ENCODE measurements at places on chromosomes 4 and X.

DNA sequence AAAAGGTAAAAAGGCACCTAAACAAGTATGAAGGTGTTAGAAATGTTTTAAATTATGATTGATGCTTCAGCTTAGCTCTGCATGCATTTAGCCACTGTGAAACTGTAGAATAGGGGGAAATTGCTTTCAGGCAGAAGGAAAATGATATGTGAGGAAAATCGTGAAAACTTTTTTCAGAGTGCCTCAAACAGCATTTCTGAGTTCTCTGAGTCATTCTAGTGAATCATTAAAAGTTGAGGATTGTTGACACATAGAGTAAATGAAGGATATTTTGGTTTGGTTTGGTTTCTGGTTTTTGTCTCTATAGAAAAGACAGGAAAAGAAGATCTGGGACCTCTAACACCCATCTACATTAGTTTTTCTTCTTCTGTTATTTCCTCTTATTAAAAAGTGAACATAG is 332.5 kb upstream of the TRAM1L1 start:
- no peak for DNase-seq

DNA sequence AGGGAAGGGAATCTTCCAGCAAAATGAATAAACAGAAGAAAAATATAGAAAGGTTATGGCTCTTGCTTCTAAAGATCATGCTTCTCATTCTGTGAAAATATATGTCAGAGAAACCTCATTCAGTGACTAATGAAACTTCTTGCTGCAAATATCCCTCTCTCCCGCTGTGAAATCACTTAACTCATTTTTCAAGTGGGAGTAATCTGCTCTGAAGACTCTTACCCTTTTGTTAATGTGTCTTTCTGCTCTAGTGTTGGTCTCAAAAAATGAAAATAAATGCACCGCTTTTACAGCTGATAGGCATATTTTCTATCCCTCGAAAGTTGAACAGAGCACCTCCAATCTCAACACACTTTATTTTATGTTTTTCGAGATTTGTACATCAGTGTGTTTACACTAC is 252.3 kb downstream of the NLGN4X start:
- DNase-seq: no peak

DNA sequence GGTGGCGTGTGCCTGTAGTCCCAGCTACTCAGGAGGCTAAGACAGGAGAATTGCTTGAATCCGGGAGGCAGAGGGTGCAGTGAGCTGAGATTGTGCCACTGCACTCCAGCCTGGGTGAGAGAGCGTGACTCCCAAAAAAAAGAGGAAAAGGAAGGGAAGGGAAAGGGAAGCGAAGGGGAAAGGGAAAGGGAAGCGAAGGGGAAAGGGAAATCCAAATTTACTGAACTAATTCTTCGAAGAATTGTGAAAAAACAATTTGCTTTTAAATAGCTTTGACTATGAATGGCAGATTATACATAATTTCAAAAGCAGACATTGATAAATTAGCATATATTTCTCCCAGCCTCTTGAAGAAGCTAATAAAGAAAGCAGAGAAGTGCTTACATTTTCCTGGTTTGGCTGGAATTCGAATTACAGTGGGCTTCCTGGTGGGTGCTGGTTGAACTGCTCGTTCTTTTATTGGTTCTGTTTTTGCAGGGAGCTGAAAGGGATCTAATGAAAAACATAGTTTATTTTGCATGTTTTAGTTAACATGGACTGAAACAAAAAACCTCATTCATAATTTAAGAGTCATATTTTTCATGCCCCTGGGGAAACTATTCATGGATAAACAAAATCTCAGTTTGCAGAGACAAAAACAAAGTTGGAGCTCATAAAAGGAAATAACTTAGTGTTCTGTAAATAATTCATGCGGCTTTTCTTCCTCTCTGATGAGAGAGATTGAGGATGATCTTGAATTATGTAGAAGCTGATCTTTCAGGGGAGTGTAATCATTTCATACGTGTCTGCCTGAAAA is 66.0 kb downstream of the RPS3A start:
- no peak for DNase-seq

DNA sequence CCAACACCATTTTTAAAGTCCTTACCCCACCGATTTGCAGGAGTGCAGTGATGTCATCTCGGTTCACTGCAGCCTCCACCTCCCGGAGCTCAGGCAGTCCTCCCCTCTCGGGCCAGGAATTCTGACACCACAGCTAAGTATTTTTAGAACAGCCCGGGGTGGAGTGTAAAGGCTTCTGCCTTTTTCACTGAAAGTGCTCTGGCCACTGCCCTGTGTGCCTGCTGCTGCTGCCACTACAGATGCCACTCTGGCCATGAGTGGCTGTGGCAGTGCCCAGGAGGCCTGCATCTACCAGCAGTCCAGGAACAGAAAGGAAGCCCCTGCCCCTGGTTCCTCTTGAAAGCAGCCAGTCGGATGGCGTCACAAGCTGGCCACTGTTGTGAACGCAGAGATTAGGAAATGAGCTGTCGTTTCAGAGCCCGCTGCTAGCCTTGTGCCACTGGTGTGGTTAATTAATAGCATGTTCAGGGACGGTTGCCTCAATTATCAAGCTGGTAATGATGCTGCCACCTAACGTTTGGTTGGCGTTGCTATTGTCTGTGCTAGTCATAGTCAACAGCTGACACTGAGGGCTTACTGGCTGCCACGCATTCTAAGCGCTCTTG is 23.6 kb upstream of the TBC1D14 start:
- DNase-seq: no peak

GRCh38 chr4:20639346-20639745 is 60.9 kb upstream of the PACRGL start:
- no peak for DNase-seq

DNA sequence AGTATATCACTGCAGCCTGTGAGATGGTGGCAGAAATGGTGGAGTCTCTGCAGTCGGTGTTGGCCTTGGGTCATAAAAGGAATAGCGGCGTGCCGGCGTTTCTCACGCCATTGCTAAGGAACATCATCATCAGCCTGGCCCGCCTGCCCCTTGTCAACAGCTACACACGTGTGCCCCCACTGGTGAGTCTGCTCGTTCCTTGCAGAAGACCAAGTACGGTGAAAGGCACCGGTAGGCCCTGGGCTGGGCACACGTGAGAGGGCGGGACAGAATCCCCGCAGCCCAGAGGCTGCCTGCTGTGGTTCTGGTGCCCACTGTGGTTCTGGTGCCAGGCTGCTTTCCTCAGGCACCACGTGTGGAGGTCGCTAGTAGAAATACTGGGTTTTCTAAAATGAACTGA is 31.2 kb upstream of the MSANTD1 start:
- no peak for DNase-seq

GRCh38 chrX:136780763-136781162 is at the start of gene ARHGEF6:
TSS of gene ARHGEF6 (minus strand) at chrX:136780932. CDS start at chrX:136780882, 50 bp downstream.
- DNase-seq: no peak

GRCh38 chrX:103687696-103688201 is 1.2 kb upstream of the MORF4L2 start:
- DNase-seq: peak; percentile 46

- no peak for DNase-seq
Measured at GRCh38 chr4:145352438-145353145, 129.1 kb upstream of the SMAD1 start.

GRCh38 chr4:121154103-121154515 is 10.0 kb downstream of the TNIP3 start:
- DNase-seq: no peak

- DNase-seq: no peak
Measured at GRCh38 chrX:124383354-124383753, 37.0 kb downstream of the SH2D1A start.

DNA sequence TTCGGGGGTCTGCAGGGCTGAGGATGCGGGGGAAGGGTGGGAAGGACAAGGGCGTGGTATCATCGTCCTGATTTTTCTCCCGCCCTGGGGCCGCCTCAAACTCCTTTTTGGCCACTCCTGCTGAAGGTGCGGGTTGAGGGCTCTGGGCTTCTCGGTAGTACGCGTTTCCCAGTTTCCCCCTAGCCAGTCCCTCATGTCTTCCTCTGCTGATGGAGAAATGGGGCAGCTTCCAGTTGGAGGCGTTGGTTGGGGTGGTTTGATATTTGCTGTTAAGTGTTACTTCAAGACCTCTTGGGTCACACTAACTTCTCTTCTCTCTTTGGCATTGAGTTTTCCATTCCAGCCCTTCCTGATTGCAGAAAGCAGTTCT is 482 bp downstream of the GSTCD start:
- no peak for DNase-seq

GRCh38 chr4:20486433-20486832 is 213.8 kb upstream of the PACRGL start:
- no peak for DNase-seq

- DNase-seq: no peak
Measured at GRCh38 chr4:156581282-156582063, 390.1 kb downstream of the PDGFC start.

- no peak for DNase-seq
Measured at GRCh38 chr4:158964114-158964727, 138.7 kb upstream of the RAPGEF2 start.

GRCh38 chr4:149993030-149993429 is 85.2 kb upstream of the DCLK2 start:
- no peak for DNase-seq

DNA sequence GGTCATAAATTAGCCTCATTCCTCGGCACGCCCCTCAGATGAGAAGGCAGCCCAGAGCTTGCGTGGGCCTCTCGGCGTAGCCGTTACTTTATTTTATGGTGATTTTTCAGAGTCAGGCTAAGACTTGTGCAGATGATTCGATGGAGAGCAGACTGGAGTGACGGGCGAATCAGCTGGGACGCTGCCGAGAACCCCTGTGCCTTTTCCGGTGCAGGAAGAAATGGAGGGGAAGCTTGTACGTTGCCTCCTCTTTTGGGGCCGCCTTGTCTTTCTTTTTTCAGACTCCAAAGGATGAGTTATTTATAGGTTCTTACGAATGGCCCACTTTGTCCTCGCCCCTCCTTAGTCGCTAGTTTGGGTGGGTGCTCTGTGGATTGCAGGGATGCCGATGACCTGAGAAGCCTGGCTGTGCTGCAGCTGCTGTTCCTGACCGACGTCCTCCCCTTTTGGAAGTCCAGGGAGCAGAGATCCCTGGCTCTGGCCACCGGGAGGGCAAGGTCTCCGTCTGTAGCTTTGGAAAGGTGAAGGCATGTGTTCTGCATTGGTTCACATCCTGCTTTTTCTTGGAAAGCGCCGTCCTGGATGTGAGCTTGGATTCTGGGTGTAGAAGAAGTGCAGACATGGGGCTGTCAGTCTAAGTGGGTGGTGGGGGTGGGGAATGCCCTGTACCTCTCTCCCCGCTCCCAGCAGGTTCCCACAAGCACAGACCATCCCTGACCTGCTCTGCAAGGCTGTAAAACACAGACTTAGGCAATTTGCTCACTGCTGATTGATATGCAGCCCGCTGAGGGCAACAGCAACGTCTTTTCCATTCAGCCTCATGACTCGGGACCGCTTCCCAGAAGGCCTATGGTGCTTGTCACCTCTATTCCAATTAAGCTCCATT is 9.3 kb downstream of the SORCS2 start:
- DNase-seq: no peak

DNA sequence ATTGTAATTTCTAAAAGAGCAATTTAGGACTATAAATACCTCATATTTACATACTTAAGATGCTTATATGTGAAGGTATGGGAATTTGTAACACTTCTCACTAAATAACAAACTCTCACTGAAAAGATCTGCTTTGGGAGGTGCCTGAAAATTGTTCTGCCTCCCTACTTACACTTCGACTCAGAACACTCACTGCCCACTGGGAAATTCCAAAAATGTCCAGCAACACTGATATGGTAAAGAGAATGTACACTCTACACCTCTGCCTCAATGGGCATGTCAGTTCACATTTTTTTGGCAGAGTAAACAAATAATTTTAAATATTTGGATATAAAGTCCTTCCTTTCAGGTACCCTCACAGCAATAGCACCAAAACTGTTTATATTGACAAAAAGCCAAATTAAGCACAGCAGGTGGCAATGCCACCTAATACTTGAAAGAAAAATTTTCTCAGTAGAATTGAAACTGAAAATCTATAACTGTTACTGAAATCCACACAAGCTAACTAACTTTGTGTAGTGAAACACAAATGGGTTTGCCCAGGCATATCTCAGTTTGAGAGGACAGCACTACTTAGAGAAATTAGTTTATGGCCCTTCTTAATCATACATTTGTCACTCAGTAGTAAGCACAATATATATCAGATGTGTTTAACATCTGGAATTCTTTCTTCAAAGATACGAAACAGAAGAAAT is 67.1 kb downstream of the PRDM5 start:
- DNase-seq: no peak

DNA sequence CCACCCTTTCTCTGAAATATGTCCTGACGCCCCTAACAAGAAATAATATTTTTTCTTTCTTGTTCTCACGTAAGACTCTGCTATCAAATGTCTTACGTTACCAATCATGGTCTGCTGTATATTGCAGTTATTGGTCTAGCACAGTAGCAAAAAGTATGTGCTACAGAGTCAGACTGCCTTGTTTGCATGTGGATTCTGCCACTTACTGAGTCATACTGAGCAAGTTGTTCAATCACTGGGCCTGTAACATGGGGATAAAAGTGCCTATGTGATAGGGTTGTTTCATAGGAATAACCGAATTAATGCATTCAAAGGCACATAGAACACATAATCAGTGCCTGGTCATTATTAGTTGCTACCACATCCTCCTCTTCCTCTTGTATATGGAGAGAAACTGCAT is 14.1 kb downstream of the RPGR start:
- DNase-seq: no peak

DNA sequence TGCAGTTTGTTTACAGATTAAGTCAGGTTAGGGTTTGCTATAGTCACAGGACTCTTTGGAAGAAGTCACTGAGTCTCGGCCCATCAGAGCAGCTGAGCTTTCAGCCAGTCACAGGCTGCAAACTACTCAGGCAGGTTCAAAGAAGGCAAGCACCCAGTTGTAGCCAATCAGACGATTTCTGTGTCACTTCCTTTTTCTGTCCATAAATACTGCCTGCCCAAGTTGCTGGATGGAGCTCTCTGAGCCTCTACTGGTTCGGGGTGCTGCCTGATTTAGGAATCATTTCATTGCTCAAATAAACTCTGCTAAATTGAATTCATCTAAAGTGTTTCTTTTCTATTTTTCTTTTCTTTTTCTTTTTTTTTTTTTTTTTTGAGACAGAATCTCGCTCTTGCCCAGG is 7.3 kb upstream of the SH3BP2 start:
- DNase-seq: no peak

DNA sequence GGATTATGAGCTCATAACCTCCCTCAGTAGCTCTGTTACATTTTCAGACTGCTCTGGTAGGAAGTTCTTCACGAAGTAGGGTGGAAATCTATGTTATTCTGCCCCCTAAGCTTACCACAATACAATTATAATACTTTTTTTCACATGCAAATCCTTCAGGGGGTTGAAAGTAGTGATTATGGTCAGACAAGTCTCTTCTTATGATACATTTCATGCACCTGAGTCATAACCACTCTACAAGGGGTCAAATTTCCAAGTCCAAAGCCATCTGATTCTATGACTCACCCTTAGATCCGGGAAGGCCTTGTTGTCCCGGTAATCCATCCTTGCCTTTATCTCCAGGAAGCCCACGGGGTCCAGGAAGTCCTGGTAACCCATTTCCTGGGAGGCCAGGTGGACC is 95.2 kb downstream of the ATG4A start:
- DNase-seq: no peak

GRCh38 chr4:74659576-74660411 is 134.5 kb downstream of the BTC start:
- no peak for DNase-seq
